ENCODE measurements at places on chromosomes 11 and 22.

DNA sequence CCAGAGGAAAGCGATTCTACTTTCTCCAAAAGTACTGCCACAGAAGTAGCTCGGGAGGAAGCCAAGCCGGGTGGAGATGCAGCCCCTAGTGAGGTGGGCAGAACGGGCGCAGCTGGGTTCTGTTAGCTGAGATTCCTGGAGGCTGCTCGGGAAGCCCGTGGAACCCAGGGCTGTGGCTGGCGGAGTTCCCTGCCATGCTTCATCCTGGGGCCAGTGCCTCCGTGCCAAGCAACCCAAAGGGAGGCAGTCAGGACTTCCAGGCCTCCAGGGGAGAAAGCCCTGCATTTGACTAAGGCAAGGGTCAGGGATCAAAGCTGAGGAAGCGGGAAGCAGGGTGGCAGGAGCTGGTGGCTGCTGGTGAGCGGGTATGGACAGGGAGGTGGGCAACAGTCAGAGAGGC lies 6.7 kb upstream of the TRMU start:
- no peak for DNase-seq

DNA sequence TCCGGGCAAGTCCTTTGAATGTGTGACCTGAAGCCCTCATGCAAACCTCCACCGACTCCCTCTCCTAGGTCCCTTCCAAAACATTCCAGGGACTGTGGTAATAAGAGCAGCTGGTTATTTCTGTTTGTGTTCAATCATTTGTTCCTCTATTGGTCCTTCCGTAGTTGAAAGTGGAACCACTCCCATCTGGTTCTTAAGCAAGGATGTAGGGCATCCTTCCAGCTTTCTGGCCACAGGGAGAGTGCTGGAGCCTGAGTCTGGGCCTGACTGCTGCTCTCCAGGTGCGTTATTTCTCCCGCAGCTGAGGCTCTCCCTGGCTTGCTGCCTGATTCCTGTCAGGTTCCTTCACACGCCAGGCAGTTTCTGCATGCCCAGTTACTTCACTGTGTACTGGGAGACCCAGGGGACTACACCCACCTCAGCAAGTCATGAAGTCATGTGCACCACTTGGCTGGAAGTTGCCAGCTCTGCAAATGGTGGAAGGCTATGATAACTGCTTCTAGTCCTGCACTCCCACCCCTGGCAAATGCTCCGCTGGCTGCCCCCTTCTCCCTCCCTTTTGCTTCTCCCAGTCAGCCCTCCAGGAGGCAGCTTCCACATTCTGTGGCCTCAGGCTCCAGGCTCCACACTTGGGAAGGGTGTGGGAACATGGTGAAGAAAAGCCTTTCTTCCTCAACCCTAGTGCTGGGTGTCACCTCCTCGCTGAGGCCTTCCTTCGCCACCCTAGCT lies 4.0 kb upstream of the ALX4 start:
- no peak for DNase-seq

DNA sequence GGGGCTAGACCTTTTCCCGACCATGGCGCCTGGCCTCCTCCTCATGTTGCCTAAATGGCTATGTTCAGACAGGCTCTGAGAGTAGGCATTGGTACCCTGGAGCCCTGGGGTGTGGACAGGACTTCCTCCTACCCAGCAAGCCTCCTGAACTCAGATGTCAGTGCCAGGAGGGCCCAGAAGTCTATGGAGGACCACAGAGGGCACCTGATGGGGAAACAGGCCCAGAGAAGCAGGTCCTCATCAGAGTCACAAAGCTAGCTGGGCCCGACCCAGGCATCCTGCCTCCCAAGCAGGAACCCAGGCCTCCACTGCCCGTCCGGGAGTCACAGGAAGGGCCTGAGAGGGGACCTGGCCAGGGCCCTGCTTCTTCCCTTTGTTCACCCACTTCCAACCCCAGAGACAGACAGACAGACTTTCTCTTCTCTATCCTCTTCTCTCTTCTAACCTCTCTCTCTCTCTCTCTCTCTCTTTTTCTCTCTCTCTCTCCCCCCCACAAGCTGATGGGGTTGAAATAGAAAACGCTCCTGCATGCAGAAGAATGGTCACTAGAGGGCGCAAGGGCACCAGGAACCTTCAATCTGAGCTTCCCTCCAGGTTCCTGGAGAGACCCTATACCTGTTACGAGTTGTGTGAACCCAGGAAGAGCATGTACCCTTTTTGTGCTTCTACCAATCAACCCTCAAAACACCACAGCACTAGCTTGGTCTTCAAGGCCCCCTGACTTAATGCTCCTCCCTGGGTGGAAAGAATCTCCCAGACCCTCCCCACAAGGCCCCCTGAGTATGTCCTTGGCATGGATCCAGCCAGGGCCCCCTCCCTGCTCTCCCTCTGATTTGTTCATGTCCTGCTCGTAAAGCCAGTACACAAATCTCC lies 27.1 kb downstream of the ARAP1 start:
- peak; percentile 83 for DNase-seq

DNA sequence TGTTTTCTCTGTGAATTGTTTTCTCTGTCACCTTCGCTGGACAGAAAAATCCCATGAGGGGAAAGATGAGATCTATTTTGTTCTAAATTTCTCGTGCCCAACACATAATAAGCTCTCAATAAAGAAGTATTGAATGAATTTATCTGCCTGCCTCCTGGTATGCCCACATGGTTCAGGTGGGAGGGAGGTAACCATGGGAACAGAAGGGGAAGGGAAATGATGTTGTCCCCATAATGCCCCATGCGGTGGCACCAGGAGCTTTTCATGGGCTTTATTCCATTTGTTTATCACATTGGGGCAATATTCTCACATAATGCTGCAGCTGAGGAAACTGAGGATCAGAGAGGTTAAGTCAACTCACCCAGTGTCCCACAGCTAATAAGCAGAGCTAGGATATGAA lies 8.7 kb downstream of the USH1C start:
- no peak for DNase-seq

- no peak for DNase-seq
Measured at GRCh38 chr11:116928845-116929244, 91.4 kb upstream of the APOA1 start.

DNA sequence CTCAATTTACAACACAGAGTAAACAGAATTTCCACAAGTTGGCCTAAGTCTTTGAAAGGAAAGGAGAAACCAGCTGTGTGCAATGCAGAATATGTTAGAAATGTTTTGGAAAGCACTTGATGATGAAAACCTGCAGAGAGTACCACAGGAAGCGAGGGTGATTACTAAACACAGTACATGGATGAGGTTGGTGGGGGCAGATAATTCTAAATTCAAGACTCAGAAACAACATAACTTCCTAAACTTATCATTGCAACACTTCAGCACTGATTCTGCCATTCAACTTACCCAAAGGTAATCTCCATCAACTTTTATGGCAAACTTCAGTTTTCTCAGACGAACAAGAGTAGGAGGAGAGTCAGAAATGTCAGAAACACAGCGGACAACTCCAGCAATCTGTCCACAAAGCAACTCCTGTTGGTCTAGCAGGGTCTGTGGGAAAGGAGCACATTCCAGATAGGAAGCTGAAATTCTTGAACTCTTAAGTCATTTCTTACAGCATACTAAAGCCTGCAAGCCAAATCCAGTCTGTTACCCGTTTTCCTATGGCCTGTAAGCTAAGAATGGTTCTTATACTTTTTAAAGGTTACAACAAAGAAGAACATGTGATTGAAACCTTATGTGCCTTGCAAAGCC lies 6.8 kb downstream of the HPS4 start:
- no peak for DNase-seq
